ENCODE measurements at places on chromosomes 3 and 15.

GRCh38 chr3:120350401-120350941 is 1.3 kb upstream of the LRRC58 start:
- DNase-seq = no peak

DNA sequence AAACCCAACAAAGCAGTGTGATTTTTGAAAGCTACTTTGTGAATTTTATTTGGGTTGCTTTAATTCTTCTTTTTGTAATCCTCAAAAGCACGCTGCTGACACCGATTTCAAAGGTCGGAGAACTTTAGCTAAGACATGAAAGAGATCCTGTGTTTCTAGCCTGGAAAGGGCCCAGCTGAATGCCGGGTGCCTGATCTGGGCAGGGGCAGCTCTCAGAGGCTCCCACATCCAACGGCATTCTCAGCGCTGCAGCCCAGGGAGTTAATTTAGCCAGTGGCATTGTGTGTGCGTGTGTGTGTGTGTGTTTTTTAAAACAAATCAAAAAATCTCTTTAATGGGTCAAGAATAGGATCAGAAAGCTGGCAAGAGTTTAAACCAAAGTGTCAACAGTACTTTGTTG is 6.6 kb downstream of the RBP1 start:
- DNase-seq = no peak

- DNase-seq = no peak
Measured at GRCh38 chr15:28936481-28936881, 50.7 kb downstream of the APBA2 start.

DNA sequence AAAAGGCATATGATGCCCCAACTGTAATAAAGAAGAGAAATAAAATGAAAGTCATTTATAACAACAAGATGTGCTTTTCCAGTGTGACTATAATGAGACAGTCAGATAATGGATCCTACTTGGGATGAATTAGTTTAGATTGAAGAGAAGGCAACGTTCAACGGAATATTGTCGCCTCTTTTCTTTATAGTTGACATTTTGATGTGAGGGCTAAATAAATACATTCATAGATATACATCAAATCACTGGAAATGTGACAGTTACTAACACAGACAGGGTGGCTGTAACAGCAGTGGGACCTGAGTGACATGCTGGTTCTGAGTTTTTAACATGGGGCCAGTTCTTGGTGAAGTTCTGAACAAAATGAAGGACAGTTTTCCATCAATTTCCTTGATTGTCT is 61.1 kb upstream of the ATP2B2 start:
- no peak for DNase-seq

DNA sequence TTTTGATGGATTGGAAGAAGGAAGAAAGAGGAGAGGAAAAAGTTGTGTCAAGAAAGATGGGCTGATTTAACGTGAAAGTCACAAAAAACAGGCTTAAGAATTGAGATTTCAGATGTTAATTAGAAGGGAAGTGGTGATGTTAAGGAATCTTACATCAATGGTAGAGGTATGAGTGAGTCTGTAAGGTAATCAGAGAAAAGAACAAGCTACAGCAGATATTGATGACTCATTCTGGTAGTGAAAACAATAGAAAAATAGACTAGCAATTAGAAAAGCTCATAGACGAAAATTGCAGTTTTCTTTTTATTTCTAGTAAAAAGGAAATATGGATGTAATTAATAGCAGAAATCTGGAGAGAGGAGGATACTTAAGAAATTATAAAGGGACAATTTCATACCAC is 559.6 kb downstream of the MCTP2 start:
- DNase-seq = no peak

GRCh38 chr15:31079519-31079918 is 22.0 kb downstream of the TRPM1 start:
- no peak for DNase-seq

GRCh38 chr15:67017311-67017710 is 48.1 kb upstream of the SMAD3 start:
- no peak for DNase-seq

DNA sequence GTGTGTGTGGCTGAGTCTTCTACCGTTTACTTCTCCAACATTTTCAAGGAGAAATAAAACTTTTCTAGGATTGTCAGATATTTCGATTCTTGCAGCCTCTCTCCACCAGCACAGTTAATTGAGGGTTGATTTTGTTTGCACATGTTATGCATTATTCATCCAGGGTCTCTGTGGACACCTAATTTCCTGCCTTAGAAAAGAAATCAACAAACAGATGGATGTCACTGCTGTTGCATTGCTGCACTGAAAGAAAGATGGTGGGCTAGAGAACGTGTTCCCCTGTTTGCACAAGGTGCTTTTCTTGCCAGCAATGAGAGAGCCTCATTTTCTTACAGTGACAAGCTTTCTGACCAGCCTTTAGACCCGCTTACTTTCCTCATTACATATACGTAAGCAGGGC is 150.0 kb downstream of the CLSTN2 start:
- no peak for DNase-seq

Measured in stimulated activated CD8-positive, alpha-beta memory T cell treated with anti-CD3 and anti-CD28 coated beads, Interleukin-4, amount 100 ng/mL, for 1 hour (primary cell).